Islet precursor cell (in vitro differentiated cells): ENCODE measurements at places on chromosomes 5 and 9.

DNA sequence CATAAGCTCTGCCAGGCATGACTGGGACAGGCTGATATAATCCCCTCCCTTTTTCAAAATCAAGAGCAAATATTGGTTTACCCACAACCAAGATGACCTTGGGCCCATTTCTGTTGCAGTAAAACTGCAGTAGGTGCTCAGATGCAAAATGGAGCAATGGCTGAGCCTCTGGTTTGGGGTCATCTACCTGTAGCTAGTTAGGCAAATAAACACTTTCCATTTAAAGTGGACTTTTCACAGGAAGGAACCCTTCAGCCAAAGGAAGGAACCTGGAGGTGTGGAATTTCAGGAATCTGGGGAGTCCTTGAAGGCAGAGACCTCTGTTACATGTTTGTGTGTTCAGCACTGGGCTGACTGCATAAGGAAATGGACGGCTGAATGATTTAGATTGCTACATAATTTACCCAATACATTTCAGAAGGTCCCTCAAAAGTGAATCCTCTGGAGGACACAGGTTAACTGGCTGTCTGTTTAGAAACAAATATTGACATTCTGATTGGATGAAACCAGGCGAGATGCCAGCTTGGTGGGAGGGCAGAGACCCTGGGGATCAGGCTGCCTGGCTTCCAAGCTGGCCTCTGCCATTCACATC, 170.1 kb upstream of the ZNF618 start:
- peak; percentile 43 for DNase-seq

DNA sequence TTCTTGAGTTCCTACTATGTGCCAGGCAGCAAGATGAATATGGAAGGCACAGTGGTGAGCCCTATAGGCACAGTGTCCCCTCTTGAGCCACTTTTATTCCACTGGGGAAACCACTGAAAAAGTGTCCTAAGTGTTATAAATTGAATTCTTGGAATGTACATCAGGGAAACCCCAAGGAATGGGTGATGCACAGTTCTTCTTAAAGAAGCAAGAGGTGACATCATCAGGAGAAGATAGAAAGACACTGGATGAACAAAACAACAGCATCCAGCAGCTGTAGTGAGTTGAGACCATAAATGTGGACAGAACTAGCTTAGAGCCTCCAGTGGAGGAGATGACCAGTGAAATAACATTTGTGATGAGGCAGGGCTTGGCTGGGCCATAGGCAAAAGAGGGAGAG, 199.2 kb upstream of the ANKRD55 start:
- no peak for DNase-seq

GRCh38 chr5:94445726-94446125, 172.7 kb downstream of the KIAA0825 start:
- no peak for DNase-seq

DNA sequence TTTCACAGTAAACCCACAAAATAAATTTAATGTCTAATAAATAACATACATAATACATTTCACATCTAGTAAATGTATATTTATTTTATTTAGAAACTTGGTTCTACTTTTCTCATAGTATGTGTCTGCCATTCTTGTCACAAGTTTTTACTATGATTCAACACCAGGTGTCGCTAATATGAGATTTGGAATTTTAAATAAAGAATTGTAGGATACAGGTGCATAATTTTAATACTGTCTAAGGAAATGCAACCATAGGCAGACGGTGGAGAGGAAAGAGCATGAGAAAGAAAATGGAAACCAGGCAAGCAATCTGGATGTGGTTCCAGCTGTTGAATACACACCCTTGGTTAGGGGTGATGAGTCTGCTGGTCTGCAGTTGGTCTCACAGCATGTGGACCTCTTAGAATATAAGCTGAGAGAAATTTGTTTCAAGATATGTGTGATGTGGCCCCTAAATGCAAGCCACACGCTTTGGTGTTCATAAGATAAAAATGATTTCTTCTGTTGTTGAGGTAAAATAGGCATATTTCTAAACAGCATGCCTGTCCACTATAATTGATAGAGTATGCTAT, 114.7 kb upstream of the TXNDC8 start:
- no peak for DNase-seq

GRCh38 chr9:132564526-132564925, 17.9 kb upstream of the BARHL1 start:
- DNase-seq = no peak
